ENCODE measurements at places on chromosomes 5 and 9. TPM values are rescaled to one million over a fixed set of nuclear protein-coding genes. Genes with fewer than 3 reads are reported as not detected.

- DNase-seq = no peak
Observed at GRCh38 chr5:160978944-160979343, 126.9 kb upstream of the ATP10B start.

DNA sequence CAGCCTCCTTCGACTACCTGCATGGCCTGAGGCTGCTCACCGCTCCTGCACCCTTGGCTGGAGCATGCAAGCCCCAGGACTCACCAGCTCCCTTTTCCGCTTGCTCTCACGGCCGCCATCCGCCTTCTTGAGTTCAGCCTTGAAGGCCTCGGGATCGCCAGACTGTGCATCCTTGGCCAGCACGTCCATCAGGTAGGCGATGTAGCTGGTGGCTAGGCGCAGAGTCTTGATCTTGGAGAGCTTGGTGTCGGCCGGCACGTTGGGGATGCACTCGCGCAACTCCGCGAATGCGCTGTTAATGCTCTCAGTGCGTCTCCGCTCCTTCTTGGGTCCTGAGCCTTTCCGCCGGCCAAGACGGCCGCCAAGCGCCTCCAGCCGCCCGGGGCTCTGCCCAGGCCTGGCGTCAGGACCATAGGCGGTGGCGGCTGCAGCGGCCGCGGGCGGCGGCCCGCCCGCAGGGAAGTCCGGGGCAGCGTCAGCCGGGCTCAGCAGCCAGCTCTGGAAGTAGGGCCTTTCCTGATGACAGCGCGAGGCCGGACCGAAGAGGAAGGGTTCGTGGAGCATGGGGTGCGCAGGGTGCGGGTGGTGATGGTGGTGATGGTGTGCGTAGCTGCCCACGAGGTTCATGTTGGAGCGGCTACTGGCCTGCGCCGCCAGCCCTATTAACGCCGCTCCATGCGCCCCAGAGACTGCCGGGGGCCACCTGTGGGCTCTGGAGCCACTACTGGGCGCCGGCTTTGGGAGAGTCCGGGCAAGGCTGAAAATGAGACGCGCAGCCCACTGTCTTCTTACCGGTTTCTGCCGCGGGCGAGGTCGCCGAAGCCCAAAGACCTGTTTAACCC, 424 bp downstream of the HAND1 start:
- DNase-seq = no peak

DNA sequence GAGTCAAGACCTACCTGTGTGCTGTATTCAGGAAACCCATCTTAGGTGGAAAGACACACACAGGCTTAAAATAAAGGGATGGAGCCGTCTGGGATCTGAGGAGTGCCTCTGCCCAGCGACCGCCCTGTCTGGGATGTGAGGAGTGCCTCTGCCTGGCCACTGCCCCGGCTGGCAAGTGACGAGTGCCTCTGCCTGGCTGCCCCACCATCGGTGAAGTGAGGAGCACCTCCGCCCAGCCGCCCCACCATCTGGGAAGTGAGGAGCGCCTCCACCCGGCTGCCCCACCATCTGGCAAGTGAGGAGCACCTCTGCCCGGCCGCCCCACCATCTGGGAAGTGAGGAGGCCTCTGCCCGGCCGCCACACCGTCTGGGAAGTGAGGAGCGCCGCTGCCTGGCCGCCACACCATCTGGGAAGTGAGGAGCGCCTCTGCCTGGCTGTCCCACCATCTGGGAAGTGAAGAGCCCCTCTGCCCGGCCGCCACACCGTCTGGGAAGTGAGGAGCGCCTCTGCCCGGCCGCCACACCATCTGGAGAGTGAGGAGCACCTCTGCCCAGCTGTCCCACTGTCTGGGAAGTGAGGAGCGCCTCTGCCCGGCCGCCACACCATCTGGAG, 33.7 kb downstream of the SAXO1 start:
- DNase-seq = no peak

GRCh38 chr5:103177543-103177942, 57.4 kb downstream of the PPIP5K2 start:
- no peak for DNase-seq

DNA sequence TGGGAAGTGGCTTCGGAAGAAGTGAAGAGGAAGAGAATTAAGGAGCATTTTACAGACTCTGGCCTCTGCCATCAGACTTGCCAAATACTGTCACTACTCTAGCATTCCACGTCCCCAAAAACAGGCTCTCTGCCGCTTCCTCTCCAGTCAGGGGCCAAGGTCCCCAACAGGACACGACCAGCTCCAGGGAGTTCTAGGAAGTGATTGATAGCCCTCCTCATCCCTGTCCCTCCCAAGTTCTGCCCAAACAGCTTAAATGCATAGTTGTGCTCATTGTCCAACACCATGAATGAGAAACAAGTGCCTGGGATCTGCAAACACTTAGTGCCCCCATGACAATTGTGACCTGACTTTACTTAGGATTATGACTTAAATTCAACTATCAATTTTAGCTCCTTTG, 96.5 kb downstream of the MED10 start:
- DNase-seq = no peak

DNA sequence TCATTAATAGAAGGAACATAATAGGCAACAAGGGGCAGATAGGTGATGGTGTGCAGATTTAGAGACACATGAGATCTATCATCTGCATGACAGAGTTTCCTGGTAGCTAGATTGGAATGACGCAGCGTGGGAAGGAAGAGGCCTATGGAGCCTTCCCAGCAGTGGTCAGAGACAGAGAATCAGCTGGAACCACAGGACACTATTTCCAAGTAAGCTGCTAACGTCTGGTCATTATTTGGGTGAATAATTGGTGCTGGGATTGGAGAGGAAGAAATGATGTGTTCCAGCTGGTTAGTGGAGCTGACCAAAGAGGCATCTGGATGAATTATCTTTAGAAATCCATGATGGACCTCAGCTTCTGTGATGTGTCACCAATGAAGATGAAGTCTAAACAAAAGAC, 91.2 kb upstream of the PRR16 start:
- no peak for DNase-seq

- no peak for DNase-seq
Observed at GRCh38 chr5:161432798-161433197, 113.7 kb downstream of the GABRB2 start.

GRCh38 chr5:57804007-57804444, 321.4 kb upstream of the ACTBL2 start:
- DNase-seq = no peak

- DNase-seq = no peak
Observed at GRCh38 chr5:112492291-112492690, 73.2 kb upstream of the EPB41L4A start.

DNA sequence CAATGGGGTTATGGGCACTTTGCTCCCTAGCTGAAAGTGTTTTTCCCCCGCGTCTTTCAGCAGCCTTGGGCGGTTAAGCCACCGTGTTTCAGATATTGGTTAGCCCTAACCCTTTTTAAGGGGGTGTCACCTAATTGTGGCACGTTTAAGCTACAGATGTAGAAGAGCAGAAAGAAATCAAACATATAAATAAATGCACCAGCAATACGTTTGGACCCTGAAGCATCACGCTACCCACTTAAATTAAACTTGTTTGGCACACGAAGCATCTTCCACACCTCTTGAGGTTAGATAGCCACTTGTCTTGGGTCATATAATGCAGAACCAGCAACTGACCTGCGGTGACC, 768 bp downstream of the YTHDC2 start:
- DNase-seq = no peak

- no peak for DNase-seq
Observed at GRCh38 chr5:11319836-11320580, 559.0 kb upstream of the DAP start.

- DNase-seq = no peak
Observed at GRCh38 chr5:96875791-96876291, 459 bp upstream of the ERAP2 start.

- DNase-seq = no peak
Observed at GRCh38 chr5:40356248-40356647, 323.5 kb upstream of the PTGER4 start.

GRCh38 chr5:122738088-122738487, 36.8 kb upstream of the SNX2 start:
- no peak for DNase-seq

- DNase-seq = no peak
Observed at GRCh38 chr5:2257326-2258244, 374.9 kb upstream of the IRX4 start.

DNA sequence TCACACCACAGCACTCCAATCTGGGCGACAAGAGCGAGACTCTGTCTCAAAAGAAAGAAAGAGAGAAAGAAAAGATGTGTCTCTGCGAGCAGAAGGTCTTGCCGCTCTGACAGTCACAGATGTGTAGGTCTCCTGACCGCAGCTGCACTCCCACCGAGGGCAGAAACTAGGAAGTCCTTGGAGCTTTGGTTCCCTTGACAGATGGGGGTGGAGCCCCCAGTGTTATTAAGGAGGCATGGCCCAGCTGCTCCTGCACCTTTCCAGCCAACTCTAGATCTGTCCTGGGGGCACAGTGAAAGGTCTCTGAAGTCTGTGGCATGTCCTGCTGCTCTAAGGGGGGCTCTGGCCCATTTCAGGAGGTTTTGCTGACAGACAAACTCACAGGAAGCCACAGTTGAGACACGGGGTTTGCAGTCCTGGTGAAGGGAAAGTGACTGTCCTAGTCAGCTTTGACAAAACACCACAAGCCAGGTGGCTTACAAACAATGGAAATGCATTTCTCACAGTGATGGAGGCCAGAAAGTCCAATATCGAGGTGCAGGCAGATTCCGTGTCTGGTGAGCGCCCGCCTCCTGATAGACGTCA, 9.0 kb upstream of the DIPK1B start:
- DNase-seq = no peak

GRCh38 chr9:134215420-134215698, 51.0 kb upstream of the RNU6ATAC start:
- DNase-seq = no peak

DNA sequence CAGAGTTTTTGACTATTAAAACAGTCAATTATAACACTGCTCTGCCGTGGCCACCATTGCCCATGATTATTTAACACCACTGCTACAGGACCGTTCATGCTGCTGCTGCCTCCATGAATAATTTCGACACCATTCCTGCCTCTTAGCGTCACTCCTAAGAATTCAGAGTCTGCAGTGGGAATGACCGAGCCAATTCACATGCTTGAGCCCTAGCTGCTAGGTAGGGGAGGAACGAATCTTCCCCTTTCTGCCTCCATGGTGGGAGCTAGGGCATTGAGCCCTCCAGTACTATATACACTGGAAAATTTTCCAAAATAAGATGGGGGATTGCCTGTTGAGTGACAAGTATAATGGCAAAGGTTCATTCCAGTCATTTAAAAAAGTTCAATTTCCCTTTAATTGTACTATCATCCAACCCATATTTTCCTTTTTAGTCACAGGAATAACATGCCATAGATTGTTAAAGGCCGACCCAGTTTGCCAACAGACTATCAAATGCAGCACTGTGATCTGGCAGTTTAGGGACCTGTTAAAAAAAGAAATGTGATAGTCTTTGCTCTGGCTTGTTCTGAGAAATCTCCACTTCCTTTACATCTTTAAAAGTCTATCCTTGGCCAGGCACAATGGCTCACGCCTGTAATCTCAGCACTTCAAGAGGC, 13.5 kb upstream of the B4GALT1 start:
- DNase-seq = no peak

GRCh38 chr5:135011355-135012032, 22.5 kb downstream of the PITX1 start:
- DNase-seq = no peak

- no peak for DNase-seq
Observed at GRCh38 chr9:22097707-22098106, 88.6 kb upstream of the CDKN2B start.

Gene TMEM171
- total RNA-seq = not detected

Gene NUTM2F
- total RNA-seq = not detected

Gene FAM153A
- 11.4 TPM for total RNA-seq

Gene WASHC1
- total RNA-seq = 14.1 TPM

Gene NDUFAF2
- 30.5 TPM for total RNA-seq

Gene CREB3
- 25.3 TPM for total RNA-seq

Gene B4GALT1
- total RNA-seq = 49.2 TPM

Gene SPATA31C1
- total RNA-seq = not detected

Gene SLC25A2
- not detected for total RNA-seq
